ENCODE measurements at places on chromosomes 4 and X. TPM values are rescaled to one million over a fixed set of nuclear protein-coding genes. Genes with fewer than 3 reads are reported as not detected.

DNA sequence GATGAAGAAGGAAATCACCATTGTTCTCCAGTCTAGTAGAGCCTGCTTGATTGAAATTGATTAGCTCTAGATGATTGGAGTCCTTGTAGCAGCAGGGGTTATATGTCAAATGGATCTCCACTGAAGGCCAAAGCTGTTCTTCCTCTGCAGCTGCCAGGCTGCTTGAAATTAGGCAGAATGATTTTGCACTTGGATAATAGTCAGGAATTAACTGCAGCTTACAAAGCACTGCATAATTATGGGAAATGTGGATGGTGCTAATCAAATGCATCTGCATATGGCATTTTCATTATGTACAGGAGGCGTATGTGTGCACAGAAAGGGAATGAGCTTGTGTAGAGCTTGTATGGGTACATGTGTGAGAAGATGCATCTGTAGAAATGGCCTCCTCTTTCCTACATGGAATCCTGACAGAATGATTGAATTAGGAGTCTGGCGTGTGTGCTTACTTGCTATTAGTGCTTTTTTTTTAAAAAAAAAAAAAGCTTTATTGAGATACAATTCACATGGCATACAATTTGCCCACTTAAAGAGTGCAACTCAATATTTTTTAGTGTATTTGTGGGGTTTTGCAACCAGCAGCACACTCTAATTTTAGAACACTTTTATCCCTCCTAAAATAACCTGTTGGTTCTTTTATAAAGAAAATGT is 65.9 kb downstream of the TMEM131L start:
- no peak overlapping the region for H3K27ac ChIP-seq
- H3K36me3 ChIP-seq: no peaks in the 10 kb centered on the region
- H3K27me3 ChIP-seq: no peaks in the 10 kb centered on the region
- H3K4me1 ChIP-seq: peaks cover 3% of the 10 kb centered on the region

Gene RENBP
- total RNA-seq: 1.2 TPM

DNA sequence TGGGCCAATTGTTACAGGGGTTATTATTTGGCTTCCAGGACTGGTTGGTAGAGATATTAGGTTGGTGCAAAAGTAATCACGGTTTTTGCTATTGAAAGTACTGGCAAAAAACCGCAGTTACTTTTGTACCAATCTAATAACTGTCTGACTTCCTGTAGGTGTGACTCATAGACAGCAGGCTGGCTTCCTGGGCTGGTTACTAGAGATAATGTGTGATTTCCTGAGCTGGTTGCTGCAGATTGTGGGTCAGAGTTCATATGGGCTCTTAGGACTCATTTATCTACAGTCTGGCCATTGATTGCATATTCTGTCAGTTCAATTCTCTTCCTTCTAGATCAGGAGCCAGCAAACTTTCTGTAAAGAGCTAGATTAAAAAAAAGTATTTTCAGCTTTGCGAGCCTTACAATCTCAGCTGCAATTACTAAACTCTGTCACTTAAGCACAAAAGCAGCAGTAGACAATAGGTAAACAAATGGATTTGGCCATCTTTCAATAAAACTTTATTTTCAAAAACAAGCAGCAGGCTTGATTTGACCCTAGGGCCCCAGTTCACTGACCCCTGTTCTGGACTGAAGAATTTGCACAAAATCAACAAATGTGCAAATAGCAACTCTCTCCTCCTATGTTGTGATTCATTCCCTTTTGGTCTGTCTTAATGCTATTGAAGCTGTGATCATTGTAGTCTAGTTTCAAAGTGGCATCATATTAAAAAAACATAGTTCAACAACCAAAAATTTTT is 50.8 kb upstream of the BOD1L1 start:
- DNase-seq: no peak
- no peaks in the 10 kb centered on the region for H3K36me3 ChIP-seq
- no peaks in the 10 kb centered on the region for H3K4me1 ChIP-seq
- no peaks in the 10 kb centered on the region for H3K27me3 ChIP-seq
- no peak overlapping the region for H3K4me3 ChIP-seq

DNA sequence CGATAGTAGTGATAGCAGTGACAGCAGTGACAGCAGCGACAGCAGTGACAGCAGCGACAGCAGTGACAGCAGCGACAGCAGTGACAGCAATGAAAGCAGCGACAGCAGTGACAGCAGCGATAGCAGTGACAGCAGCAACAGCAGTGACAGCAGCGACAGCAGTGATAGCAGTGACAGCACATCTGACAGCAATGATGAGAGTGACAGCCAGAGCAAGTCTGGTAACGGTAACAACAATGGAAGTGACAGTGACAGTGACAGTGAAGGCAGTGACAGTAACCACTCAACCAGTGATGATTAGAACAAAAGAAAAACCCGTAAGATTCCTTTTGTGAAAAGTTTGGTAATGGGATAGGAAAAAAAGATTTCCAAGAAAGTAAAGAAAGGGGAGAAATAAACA is 7.9 kb downstream of the DSPP start:
- H3K4me3 ChIP-seq: no peak overlapping the region
- no peak for DNase-seq
- no peaks in the 10 kb centered on the region for H3K4me1 ChIP-seq
- H3K27me3 ChIP-seq: no peaks in the 10 kb centered on the region
- H3K27ac ChIP-seq: no peak overlapping the region

DNA sequence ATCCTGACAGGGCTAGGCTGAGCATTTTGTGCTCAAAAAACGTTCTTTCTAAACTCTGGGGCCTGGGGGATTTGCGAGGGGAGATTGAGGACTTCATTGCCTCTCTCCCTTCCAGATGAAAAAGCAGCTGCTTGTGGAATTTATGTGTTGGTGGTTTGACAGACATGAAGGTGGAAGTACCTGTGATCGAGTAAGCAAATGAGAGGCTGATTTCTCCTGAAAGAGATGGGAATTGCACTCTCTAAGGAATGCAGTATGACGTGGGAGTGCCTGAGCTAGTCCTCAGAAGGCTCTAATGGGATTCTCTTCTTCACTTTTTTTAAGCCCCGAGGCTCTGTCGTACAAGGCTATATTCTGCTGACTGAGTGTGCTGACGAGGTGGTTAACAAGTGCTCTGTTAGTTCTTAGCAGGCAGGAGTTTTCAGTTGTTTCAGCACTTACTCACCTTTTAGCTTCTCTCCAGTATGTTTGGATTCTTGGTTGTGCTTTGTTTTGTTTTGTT is 426.8 kb upstream of the CNKSR2 start:
- H3K4me1 ChIP-seq: peaks cover 10% of the 10 kb centered on the region
- peak overlapping the region; percentile 29 for H3K27ac ChIP-seq
- H3K27me3 ChIP-seq: no peaks in the 10 kb centered on the region

- no peaks in the 10 kb centered on the region for H3K4me1 ChIP-seq
- H3K4me3 ChIP-seq: no peak overlapping the region
- no peak for DNase-seq
- no peaks in the 10 kb centered on the region for H3K27me3 ChIP-seq
Measured at GRCh38 chrX:33784548-33784947, 347.6 kb downstream of the FAM47A start.

DNA sequence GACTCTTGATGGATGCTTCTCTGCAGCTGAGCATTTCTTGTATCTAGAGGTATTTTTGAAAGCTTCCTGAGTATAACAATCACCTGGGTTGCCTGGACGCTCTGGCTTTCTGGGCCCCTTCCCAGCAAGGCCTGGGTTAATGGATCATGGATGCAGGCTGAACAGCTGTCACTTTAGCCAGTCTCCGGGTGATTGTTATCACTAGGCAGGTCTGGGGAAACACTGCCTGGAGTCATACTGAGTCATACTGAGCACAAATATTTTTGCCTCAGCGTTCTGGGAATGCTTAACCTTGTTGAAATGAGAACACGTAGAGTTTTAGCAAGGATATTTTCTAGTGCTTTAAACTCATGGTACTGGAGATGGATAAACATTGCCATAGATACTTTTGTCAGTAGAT is 102.6 kb downstream of the PHEX start:
- peak overlapping the region; percentile 77 for H3K27ac ChIP-seq
- H3K4me1 ChIP-seq: peaks cover 18% of the 10 kb centered on the region
- no peaks in the 10 kb centered on the region for H3K27me3 ChIP-seq
- no peak overlapping the region for H3K4me3 ChIP-seq

DNA sequence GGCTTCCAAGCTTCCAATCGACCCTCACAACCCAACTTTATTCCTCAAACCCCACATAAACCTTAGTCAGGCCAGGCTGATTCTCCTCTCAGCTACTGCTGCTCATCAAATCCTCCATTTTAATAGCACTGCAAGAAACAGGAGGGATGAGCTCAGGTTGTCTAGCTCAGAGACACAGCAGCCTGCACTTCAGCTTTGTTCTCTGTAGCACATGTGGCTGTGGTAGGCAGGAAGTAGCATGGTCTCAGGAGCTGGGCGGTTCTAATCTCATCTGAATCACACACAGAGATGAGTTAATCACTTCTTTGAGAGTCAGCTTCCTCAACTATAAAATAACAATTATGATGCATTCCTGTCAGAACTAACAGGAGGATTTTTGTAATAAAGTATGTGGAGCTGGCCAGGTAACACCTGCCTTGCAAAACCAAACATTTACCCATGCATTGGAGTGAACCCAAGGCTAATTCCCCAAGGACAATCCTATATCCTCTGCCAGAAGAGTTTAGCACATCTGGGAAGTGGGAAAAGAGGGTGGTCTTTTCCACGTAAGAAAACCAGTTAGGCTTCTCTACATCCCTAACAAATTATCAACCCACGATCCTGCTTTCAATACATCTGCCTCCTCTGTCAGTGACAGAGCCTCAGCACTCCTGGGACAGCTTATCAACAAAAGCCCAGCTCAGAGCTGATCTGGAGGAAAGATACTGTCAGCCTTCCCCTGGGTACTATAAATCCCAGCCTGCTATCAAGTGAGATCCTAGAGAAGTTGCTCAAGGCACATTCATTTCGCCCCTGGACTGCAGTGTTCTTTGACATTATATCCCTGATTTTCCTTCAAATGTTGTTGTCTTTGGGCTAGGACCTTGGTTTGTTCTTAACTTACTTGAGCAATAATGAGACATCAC is 32.8 kb downstream of the ELOVL6 start:
- no peaks in the 10 kb centered on the region for H3K36me3 ChIP-seq
- no peaks in the 10 kb centered on the region for H3K27me3 ChIP-seq
- peak; percentile 41 for DNase-seq
- H3K4me1 ChIP-seq: peaks cover 29% of the 10 kb centered on the region
- H3K27ac ChIP-seq: peak overlapping the region; percentile 6

DNA sequence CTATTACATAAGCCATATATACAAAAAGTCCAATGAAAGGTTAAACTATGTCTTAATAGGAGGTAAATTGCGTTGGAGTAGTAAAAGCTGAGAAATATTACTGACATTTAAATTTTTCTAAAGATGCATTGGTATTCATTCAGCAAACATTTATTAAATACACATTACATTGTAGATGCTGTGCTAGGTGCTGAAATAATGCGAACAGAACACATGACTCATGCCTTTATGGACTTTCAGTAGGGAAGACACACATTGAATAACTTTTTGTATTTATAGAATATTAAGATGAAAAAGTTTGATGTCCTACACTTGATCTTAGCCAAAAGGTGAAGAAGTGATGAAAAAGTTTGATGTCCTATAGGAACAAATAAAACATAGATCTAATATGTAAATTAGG is 871.1 kb upstream of the SLIT2 start:
- no peak for DNase-seq
- peaks cover 6% of the 10 kb centered on the region for H3K4me1 ChIP-seq
- no peak overlapping the region for H3K27ac ChIP-seq
- H3K36me3 ChIP-seq: no peaks in the 10 kb centered on the region

Gene REPS2
- 0.86 TPM for total RNA-seq

DNA sequence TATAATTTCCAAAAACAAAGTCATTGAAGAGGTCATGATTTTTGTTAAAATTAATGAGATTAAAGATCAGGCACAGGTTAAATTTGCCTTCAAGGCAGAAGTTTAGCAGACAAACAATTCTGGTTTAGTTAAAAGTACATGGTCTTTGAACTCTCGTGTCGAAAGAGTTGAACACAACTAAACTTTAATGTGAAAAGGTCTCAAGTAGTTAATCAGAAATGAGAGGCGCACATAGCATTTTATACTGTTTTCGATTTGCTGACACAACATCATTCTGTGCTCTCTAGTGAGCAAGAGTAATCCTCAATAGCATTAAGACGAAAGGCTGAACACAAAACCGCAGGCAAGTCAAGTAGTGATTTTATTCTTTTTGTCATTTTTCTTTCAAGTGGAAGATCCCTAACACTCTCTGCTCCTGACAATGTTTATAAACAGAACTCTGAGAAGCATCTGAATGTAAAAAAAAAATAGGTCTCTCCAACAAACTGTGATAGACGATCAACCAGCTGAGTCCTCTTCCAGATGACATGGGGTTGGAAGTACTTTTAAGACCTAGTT is 49.8 kb downstream of the SH3RF1 start:
- H3K27ac ChIP-seq: no peak overlapping the region
- DNase-seq: no peak
- no peak overlapping the region for H3K4me3 ChIP-seq
- H3K27me3 ChIP-seq: no peaks in the 10 kb centered on the region
- peaks cover 18% of the 10 kb centered on the region for H3K4me1 ChIP-seq

Gene TAF7L
- total RNA-seq: not detected

- H3K4me1 ChIP-seq: no peaks in the 10 kb centered on the region
- no peak for DNase-seq
- H3K4me3 ChIP-seq: no peak overlapping the region
- H3K27me3 ChIP-seq: no peaks in the 10 kb centered on the region
- no peak overlapping the region for H3K27ac ChIP-seq
Measured at GRCh38 chrX:74492720-74493201, 71.5 kb downstream of the SLC16A2 start.

Gene HPGD
- 85.5 TPM for total RNA-seq

Gene PNMA6F
- not detected for total RNA-seq

Gene ATOH1
- total RNA-seq: not detected

- no peak for DNase-seq
- no peak overlapping the region for H3K4me3 ChIP-seq
- H3K27me3 ChIP-seq: no peaks in the 10 kb centered on the region
- H3K4me1 ChIP-seq: no peaks in the 10 kb centered on the region
- no peak overlapping the region for H3K27ac ChIP-seq
Measured at GRCh38 chr4:67550857-67551256, 5.6 kb upstream of the CENPC start.

DNA sequence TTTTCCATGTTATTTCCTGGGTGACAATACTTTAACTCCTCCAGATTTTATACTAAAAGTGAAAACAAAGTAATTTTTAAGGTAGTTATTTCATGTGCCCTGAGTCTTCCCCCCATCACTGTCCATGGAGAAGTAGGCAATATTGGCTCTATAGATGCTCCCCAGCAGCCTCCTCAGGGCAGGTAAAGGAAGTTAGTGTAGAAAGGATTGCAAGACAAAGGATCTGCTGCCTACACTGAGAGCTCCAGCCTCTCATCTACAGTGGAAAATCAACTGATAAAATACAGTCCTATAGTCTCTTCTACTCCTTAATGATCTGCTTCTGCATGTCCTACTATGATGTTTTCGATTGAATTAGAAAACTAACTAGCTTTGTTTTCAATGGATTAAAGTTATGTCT is 8.5 kb downstream of the POU3F4 start:
- H3K36me3 ChIP-seq: no peaks in the 10 kb centered on the region
- no peak overlapping the region for H3K4me3 ChIP-seq
- no peaks in the 10 kb centered on the region for H3K4me1 ChIP-seq

GRCh38 chr4:153076861-153077260 is 127.4 kb upstream of the TRIM2 start:
- H3K4me1 ChIP-seq: no peaks in the 10 kb centered on the region
- H3K4me3 ChIP-seq: no peak overlapping the region
- no peaks in the 10 kb centered on the region for H3K27me3 ChIP-seq
- H3K36me3 ChIP-seq: no peaks in the 10 kb centered on the region
- no peak for DNase-seq
